ENCODE measurements at places on chromosomes 5 and 9. TPM values are rescaled to one million over a fixed set of nuclear protein-coding genes. Genes with fewer than 3 reads are reported as not detected.

GRCh38 chr9:93097511-93098201 lies 1.6 kb downstream of the CARD19 start:
- peaks cover 44% of the 10 kb centered on the region for H3K36me3 ChIP-seq
- peak overlapping the region; percentile 92 for H3K27ac ChIP-seq
- H3K4me3 ChIP-seq = peak overlapping the region; percentile 87
- no peak for DNase-seq

DNA sequence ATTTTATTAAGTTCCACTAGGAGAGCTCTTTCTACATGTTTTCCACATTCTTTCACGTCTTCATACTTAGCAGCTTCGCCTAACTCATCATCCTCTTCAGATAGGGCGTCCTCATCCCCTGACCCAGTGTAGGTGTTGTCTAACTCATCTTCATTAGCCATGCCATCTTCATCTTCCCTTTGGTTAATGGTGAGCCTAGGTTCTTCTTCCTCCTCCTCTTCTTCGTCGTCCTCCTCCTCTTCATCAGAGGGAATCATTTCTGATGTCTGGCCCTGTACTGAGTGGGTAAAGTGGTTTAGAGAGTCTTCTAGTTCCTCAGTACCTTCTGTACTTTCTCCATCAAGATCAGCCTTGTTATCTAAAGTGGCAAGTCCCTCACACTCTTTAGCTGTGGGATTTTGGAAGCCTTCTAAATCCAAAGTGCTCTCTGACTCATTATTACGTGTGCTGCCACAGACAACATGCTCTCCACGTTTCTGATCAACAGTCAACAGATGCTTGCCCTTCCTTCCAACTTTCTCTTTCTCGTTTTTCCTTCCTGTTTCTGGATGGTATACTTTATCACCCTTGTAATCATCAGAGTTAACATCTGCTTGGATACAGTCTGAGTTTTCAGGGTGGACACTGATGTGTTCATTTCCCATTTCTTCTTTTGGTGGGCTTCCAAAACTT lies 31.1 kb downstream of the TUT7 start:
- H3K36me3 ChIP-seq = peaks cover 90% of the 10 kb centered on the region
- H3K27me3 ChIP-seq = no peaks in the 10 kb centered on the region
- H3K4me3 ChIP-seq = no peak overlapping the region
- H3K4me1 ChIP-seq = no peaks in the 10 kb centered on the region

DNA sequence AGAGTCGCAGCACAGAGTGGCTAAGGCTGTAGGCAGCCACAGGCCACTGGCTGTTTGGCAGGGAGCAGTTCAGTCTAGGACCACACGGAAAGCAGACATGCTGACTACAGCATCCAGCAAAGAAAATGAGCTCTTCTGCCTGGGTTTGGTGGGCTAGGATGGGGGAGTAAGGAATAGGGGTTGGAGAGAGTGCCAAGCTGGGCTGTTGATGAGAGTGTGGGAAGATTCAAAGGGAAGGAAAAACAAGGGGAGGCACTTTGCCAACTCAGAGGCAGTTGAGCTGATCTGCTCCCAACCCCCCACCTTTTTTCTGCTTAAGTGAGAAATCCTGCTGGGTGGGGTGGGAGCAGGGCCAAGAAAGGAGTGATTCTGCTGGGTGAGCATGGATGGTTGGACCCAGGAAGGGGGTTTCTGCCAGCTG lies 35.9 kb downstream of the SVEP1 start:
- no peaks in the 10 kb centered on the region for H3K27me3 ChIP-seq
- no peaks in the 10 kb centered on the region for H3K36me3 ChIP-seq
- no peak overlapping the region for H3K4me3 ChIP-seq
- H3K27ac ChIP-seq = no peak overlapping the region
- DNase-seq = no peak

Gene HK3
- total RNA-seq = not detected

DNA sequence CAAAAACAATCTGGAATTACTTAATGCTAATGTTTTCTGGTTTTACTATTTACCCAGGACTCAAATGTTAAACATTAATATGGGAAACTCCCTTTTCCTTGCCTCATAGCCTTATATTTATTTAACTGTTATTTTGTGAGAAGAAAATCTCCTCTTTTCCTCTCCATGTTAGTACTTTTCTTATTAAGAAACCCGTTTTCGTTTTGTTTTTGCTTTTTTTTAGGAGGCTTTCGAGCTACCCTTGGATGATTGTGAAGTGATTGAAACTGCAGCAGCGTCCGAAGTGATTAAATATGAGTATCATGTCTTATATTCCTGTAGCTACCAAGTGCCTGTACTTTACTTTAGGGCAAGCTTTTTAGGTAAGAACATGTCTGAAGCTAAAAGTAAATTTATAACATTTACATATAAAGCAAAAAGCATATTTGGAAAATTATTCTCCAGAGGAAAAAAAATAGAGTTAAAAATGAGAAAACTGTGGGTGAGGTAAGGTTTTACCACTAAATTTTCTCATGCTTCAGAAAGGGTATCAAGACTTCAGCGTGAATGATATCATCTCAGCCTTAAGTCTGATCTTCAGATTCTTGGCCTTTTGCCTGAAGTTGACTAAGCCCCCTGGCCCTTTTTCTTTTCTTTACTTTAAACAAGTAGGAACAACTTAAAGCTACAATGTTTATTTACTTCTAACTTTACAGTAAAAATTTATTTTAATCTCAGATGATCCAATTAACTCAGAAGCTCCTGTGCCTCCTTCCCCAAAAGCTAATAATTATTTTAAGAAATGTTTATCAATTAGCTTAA lies 113.8 kb downstream of the RPS23 start:
- H3K27me3 ChIP-seq = no peaks in the 10 kb centered on the region
- no peaks in the 10 kb centered on the region for H3K36me3 ChIP-seq
- no peak overlapping the region for H3K27ac ChIP-seq
- no peak for DNase-seq

Gene CDKN2B
- total RNA-seq = 3.4 TPM

DNA sequence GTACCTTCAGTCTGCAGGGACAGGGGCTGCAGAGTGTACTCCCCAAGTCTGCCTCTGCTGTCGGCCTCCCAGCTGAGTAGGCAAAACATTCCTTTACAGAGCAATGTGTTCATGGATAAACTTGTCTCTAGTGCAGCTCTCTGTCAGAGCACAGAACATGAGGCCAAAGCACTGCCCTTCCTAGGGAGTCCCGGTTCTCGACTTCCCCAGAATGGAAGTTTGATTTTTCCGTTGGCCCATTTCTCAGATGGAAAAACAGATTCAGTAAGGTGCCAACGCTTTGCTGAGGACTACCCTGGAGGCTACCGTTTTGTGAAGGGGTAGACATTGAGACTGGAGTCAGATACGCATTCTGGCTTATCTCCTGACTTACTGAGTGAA lies 422 bp upstream of the TRIM32 start:
- peaks cover 10% of the 10 kb centered on the region for H3K36me3 ChIP-seq
- peaks cover 43% of the 10 kb centered on the region for H3K4me1 ChIP-seq
- no peaks in the 10 kb centered on the region for H3K27me3 ChIP-seq
- H3K4me3 ChIP-seq = peak overlapping the region; percentile 82
- H3K27ac ChIP-seq = peak overlapping the region; percentile 77

Gene CCL28
- 16.8 TPM for total RNA-seq

Gene IRX2
- total RNA-seq = not detected

- no peak overlapping the region for H3K27ac ChIP-seq
- H3K4me1 ChIP-seq = no peaks in the 10 kb centered on the region
- no peak overlapping the region for H3K4me3 ChIP-seq
- H3K27me3 ChIP-seq = peaks cover 4% of the 10 kb centered on the region
Observed at GRCh38 chr5:160805376-160805775, 46.6 kb downstream of the ATP10B start.

DNA sequence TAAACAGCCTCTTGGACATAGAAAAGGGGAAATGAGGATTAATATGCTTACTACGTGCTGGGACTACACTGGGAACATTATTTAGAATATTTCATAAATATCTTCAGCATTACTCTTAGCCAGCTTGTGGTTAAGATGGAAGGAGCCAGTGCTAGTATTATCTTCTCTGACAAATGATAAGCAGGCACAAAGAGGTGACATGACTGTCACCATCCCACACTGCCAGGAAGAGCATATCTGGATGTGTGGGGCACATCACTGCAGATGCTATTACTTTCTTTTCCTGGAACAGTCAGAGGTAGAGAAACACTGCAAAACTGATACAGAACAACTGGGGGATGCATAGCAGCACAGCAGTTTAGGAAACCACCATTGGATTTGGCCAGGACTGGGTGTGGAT lies 281.0 kb upstream of the TNC start:
- H3K4me1 ChIP-seq = no peaks in the 10 kb centered on the region
- H3K4me3 ChIP-seq = no peak overlapping the region
- H3K27ac ChIP-seq = no peak overlapping the region
- DNase-seq = no peak
- H3K27me3 ChIP-seq = no peaks in the 10 kb centered on the region
- H3K36me3 ChIP-seq = no peaks in the 10 kb centered on the region

DNA sequence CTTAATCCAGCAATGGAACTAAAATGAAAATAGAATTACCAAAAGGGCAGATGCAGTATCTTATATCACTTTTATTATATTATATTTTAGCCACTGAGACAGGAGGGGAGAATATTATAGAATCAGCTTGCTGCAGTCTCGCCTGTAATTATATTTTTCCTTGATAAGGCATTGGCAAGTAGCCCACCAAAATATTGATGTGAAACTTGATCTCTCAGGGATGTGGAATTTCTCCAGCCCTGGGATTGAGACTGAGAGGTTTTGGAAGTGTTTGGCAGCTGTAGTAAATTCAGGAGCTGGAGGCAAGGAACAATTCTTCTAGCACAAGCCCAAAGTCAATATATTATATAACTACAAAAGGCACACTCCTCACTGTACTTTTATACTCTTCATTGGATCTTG lies 142.1 kb upstream of the ADAMTSL1 start:
- no peaks in the 10 kb centered on the region for H3K4me1 ChIP-seq
- no peak overlapping the region for H3K27ac ChIP-seq
- DNase-seq = no peak
- H3K36me3 ChIP-seq = no peaks in the 10 kb centered on the region
- H3K4me3 ChIP-seq = no peak overlapping the region

Gene CD72
- total RNA-seq = 11.9 TPM

DNA sequence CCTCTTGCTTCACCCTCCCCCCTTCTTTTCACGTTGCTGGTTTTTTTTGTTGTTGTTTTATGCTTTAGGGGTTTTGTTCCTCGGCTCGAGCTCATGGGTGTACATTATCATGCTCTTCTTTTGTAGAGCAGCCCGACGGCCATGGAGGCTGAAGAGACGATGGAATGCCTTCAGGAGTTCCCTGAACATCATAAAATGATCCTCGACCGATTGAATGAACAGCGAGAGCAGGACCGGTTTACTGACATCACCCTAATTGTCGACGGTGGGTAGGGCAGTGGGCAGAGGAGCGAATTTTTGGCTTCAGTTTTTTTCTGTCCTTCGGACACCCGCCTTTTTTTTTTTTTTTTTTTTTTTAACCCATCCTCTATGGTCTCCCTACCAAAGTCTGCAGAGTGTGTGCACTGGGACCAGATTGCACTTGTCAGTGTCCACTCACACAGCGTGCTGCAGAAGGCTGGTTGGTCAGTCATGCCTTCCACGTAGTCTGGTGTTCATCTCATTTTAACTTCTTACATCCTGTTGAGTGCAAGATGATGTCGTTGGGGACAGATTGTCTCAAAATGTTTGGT lies 1.3 kb downstream of the ZNF131 start:
- peak overlapping the region; percentile 94 for H3K4me3 ChIP-seq
- H3K36me3 ChIP-seq = peaks cover 46% of the 10 kb centered on the region
- peaks cover under 1% of the 10 kb centered on the region for H3K27me3 ChIP-seq
- peak overlapping the region; percentile 93 for H3K27ac ChIP-seq
- H3K4me1 ChIP-seq = peaks cover 50% of the 10 kb centered on the region

DNA sequence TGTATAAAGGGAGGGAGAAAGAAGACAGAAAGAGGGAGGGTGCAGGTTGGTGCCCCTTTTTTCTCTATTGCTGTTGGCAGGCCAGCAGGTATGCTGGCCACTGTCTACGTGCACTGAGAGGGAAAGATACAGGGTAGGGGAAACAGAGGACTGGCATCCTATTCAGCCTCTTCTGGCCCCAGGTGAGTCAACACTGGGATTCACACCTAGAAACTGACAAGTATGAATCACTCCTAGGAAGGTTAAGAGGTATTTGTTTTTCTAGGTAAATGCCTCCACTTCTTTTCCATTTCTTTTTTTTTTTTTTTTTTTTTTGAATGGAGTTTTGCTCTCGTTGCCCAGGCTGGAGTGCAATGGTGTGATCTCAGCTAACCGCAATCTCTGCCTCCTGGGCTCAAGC lies 2.8 kb upstream of the UBAP1 start:
- peaks cover 8% of the 10 kb centered on the region for H3K36me3 ChIP-seq
- no peak overlapping the region for H3K4me3 ChIP-seq
- DNase-seq = no peak
- H3K4me1 ChIP-seq = peaks cover 32% of the 10 kb centered on the region
- no peaks in the 10 kb centered on the region for H3K27me3 ChIP-seq

DNA sequence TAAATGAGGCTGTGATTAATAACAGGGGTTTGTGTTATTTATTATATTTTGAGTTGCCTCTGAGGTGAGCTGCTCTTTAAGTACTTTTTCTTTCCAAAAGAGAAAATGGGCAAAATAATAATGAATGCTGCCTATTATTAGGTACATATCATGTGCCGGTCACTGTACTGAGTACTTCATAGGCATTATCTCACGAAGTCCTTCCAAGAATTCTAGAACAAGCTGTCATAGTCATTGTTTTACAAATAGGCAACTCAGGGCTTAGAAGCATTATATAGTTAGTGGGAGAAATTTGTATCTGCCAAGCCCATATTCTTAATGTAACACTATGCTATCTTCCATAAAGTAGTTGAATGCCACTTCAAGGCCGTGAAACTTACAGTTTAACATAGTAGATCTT lies 628.7 kb downstream of the CCDC171 start:
- DNase-seq = no peak
- no peaks in the 10 kb centered on the region for H3K36me3 ChIP-seq
- no peaks in the 10 kb centered on the region for H3K4me1 ChIP-seq
- no peak overlapping the region for H3K4me3 ChIP-seq

- no peaks in the 10 kb centered on the region for H3K36me3 ChIP-seq
- no peaks in the 10 kb centered on the region for H3K27me3 ChIP-seq
- no peaks in the 10 kb centered on the region for H3K4me1 ChIP-seq
- no peak for DNase-seq
- no peak overlapping the region for H3K27ac ChIP-seq
- no peak overlapping the region for H3K4me3 ChIP-seq
Observed at GRCh38 chr5:61018062-61018461, 73.1 kb downstream of the NDUFAF2 start.

DNA sequence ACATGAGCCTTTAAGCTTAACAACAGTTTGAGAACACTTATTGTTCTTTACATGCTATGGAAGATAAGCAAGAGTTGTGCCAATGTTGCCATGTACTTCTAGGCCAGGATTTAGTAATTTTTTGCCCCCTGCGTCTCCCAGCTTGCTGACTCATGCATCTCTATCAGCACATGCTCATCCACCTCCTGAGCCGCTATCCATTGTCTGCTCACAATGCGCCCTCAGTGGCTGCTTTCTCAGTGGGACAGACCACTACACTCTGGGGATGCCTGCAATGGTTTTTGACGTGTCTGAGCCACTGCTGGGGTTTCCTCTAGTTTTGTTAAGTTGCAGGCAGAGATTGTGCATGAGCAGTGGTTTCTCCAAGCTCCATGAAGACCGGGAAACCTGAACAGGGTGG lies 50.9 kb upstream of the PHF2 start:
- H3K27me3 ChIP-seq = no peaks in the 10 kb centered on the region
- no peak overlapping the region for H3K27ac ChIP-seq
- peaks cover 67% of the 10 kb centered on the region for H3K36me3 ChIP-seq
- H3K4me3 ChIP-seq = no peak overlapping the region

GRCh38 chr5:33423018-33423630 lies 17.6 kb upstream of the TARS1 start:
- H3K4me1 ChIP-seq = no peaks in the 10 kb centered on the region
- H3K36me3 ChIP-seq = no peaks in the 10 kb centered on the region
- no peak overlapping the region for H3K4me3 ChIP-seq
- no peak for DNase-seq
- H3K27ac ChIP-seq = no peak overlapping the region

Data from activated CD4-positive, alpha-beta memory T cell treated with anti-CD3 and anti-CD28 coated beads, Interleukin-2, amount 10 ng/mL, durations not matched to agents 7 days and 5 days (primary cell).